ENCODE measurements at places on chromosomes 4 and X.

GRCh38 chr4:36209941-36210649, 34.2 kb downstream of the ARAP2 start:
- no peak for DNase-seq

DNA sequence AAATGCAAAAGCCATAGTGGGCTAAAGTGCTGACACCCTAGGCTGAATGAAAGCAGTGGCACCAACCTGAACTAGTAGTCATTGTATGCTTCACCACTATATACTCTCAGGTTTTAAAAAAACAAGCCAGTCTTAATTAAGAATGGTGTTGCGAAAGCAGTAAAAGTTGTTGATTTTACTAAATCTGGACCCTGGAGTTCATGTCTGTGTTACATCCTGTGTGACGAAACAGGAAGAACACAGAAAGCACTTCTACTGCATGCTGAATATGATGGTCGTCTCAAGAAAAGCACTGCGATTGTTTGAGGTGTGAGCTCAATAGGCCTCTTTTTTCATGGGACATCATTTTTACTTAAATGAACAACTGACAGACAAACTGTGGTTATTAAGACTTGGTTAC, 24.2 kb upstream of the GDPD2 start:
- no peak for DNase-seq

GRCh38 chrX:9108054-9108453, 74.1 kb upstream of the FAM9B start:
- no peak for DNase-seq

DNA sequence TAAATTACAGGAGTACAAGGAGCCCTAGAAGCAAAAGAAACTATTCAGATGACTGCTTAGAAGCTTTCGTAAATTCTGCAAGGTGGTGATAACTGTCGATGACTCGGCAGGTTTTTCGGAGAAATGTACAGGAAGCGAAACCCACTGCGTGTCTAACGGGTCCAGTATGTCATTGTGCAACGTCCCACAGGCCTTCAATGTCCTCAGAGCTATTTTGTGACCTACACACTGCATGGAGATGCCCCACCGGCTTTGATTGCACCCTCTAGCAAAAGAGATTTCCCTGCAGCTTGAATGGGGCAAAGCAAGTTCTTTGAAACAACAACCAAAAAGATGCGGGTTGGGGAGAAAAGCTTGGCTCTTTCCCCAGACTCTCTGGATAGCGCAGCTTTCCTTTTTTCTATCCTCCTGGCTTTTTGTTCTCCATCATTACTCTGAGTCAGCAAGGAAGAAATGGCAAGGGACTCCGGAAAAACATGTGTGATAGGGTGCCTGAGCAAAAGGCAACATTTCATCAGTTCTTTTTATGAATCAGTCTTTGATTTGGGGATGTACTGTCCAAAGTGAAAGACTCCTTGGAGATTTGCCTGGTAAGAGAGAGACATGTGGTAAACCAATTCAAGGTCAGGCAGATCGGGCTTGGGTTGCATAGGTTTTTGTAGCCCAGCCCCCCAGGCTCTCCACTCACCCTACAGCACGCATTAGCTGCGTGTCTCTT, 112.0 kb upstream of the TBL1X start:
- peak; percentile 53 for DNase-seq

DNA sequence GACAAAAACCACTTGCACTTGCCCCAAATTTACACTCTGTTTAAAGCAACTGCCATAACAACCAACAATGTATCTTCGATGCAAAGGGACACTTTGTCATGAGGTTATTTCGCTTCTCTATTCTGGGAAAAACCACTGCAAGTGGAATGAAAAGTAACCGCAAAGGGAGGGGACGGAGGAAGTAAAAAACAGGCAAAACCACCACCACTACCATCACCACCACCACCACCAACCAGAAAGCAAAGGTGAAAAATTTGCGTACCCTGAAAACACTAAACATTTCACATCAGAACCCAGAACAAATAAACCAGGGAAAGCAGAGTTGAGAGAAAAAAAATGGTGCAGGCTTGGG, 1.2 kb upstream of the N4BP2 start:
- DNase-seq: peak; percentile 63

- no peak for DNase-seq
These were observed 26.2 kb downstream of the SYAP1 start for GRCh38 chrX:16745659-16746058.
